LHCN-M2 (cell line): ENCODE measurements at places on chromosomes 3 and 15.

- no peak for DNase-seq
Measured at GRCh38 chr15:97654481-97655076, 305.9 kb upstream of the ARRDC4 start.

- no peak for DNase-seq
Measured at GRCh38 chr3:34865346-34865745, 774.0 kb upstream of the ARPP21 start.

GRCh38 chr3:126524429-126524988 is 554 bp downstream of the CHST13 start:
- DNase-seq, result no peak

GRCh38 chr3:56467801-56468183 is 475 bp downstream of the ERC2 start:
- no peak for DNase-seq

GRCh38 chr3:30181581-30181980 is 424.8 kb upstream of the TGFBR2 start:
- no peak for DNase-seq

DNA sequence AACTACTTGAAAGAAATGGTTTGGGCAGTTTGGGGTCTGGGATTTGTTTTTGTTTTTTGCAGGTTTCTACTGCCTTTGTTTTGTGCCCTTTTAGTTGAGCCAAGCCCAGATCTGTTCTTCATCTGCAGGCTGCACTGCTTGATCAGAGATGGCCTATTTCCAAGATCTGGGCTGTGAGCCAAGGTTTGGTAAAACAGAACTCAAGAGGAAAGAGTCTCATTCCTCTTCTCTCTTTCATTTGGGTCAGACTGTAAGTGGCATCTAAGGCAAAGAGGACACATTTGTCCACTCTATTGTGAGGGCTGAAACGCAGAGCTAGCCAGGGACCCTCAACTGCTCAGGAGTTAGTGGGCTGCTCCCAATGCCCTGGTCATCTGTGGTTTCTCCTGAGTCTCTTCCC is 104.4 kb upstream of the UBE3A start:
- DNase-seq, result peak; percentile 80

- peak; percentile 56 for DNase-seq
Measured at GRCh38 chr15:77457905-77458265, 37.2 kb downstream of the HMG20A start.

GRCh38 chr3:39550354-39551051 is 83.0 kb downstream of the MOBP start:
- no peak for DNase-seq

GRCh38 chr15:83999396-84000135 is 236.0 kb upstream of the GOLGA6L4 start:
- peak; percentile 48 for DNase-seq

DNA sequence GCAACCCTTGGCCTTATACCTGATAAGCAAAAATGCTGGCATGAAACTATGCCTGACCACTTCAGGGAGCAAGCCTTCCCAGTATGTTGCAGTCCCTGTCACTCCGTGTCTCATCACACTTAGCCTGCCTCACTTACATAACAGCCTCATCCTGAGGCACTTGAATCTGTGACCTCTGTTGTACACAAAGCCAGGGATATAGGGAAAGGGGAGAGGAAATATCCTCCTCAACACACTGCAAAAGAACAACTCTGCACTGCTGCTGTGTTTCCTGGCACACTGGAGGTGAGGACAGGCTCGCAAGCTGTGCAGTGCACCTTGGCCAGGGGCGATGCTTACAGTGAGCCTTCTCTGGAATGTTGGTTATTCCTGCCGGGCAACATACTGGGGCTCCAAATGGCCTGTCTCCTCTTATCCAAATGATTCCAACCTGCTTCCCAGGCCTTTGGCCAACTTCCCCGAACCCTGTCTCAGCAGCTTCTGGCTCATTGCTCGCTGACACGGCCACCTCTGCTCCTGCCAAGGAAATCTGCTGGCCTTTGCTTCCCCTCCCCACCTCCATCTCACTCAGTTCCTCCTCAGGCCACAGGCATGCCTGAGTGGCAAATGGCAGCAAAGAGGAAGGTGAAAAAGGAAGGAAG is 109.2 kb downstream of the CD47 start:
- DNase-seq, result no peak

DNA sequence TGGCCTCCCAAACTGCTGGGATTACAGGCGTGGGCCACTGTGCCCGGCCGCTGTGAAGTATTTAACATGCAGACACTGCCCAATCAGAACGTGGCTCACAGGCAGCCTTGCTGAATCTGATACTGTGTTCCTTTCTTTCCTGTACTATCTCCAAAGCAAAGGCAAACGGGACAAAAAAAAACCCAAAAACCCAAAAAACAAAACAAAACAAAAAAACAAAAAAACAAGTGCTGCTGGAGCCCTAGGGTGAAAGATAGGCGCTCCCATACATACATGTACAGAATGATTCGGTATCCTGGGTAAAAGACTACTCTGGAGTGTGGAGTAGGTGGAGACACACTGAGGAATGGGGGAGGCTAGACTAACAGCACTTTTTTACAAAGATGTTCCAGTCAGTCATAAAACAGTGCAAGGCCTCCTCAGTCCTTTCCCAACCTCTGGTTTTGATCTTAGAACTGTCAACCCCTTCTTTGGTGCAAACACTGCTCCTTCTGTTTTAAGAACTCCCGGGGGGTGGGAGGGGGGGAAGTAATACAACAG is 7.7 kb upstream of the MAP1A start:
- DNase-seq, result peak; percentile 61

- DNase-seq, result no peak
Measured at GRCh38 chr3:67389176-67389575, 265.2 kb downstream of the SUCLG2 start.

- no peak for DNase-seq
Measured at GRCh38 chr3:97687734-97688133, 76.8 kb upstream of the ARL6 start.

- DNase-seq, result no peak
Measured at GRCh38 chr3:9293076-9293475, 43.6 kb upstream of the SRGAP3 start.

DNA sequence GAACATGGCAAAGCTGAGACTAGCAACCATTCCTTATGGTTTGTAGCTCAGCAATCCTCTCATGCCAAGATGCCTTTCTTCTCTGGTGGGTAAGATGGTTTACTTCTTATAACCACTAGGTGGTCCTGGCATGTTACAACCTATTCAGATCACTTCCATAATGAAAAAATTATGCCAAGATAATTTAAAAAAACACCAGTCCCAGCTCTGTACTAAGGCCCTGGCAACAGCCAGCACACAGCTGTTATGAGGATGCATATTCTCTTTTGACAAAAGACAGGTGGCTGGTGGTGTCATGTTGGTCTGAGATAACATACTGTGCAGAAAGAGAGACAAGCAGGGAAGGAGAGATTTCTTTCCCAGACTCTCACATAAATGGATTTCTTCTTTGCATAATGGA is 65.7 kb upstream of the FRMD4B start:
- peak; percentile 61 for DNase-seq

GRCh38 chr3:88114878-88115549 is 34.7 kb upstream of the C3orf38 start:
- no peak for DNase-seq

- DNase-seq, result peak; percentile 17
Measured at GRCh38 chr15:42215913-42216829, 8.1 kb upstream of the VPS39 start.

- peak; percentile 8 for DNase-seq
Measured at GRCh38 chr3:190644766-190645165, 130.9 kb downstream of the IL1RAP start.

- no peak for DNase-seq
Measured at GRCh38 chr3:148742118-148742517, 44.4 kb downstream of the AGTR1 start.

DNA sequence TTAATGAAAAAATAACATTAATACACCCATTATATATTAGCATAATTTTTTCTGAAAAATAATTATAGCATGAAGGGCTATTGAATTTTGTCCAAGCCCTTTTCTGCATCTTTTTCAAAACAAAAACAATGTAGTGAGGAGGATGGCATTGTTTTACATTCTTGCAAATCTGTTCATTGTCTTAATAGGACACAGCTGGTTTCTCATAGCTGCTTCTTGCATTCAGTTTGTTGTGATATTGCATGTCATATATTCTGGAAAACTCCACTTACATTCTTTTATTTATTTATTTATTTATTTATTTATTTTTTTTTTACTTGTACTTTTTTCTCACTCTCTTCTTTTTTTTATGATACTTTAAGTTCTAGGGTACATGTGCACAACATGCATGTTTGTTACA is 107.4 kb downstream of the NR1D2 start:
- no peak for DNase-seq

GRCh38 chr3:155648013-155648591 is 96.8 kb downstream of the PLCH1 start:
- DNase-seq, result no peak

GRCh38 chr3:81302045-81302444 is 459.4 kb downstream of the GBE1 start:
- peak; percentile 26 for DNase-seq

DNA sequence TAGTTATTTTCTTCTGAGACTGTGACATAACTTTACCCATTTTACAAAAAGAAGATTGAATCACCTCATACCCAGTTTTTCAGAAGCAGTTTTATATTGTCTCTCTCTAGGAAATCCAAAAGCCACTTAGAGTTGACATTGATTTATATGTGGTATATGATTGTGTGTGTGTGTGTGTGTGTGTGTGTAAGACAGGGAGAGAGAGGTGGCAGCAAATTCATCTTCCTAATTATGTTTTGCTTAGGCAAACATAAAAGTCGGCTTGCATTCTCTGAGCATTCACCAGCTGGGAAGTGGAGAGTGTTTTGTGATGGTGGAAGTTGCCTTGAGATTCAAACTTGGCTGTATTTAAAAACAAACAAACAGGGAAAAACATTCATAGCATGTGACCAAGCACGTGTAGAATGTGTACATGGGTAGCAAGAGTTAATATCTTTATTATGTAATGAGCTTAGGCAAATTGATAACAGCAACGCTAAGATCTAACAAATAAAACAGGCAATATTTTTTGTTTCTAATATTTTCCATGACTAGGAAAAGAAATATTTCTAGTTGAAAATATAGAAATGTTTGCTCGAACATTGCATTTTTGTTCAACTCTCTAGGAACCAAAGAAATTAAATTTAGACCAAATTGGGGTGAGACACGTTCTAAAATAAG is 64.4 kb upstream of the IGF1R start:
- no peak for DNase-seq

DNA sequence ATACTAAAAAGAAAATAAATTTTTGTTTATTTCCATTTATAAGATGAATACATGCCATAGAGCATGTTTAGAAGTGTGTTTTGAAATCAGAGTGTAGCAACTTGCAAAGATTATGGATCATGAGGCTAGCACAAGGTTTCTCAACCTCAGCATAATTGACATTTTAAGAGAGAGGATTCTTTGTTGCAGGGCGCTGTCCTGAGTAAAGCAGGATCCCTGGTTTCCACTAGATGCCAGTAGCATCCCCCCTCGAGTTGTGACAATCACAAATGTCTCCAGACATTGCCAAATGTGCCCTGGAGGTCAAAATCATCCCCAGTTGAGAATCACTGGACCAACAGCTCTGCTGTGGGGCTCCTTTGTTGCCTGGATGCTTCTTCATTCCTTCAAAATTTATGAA is 128.5 kb upstream of the RBMS3 start:
- DNase-seq, result peak; percentile 19

DNA sequence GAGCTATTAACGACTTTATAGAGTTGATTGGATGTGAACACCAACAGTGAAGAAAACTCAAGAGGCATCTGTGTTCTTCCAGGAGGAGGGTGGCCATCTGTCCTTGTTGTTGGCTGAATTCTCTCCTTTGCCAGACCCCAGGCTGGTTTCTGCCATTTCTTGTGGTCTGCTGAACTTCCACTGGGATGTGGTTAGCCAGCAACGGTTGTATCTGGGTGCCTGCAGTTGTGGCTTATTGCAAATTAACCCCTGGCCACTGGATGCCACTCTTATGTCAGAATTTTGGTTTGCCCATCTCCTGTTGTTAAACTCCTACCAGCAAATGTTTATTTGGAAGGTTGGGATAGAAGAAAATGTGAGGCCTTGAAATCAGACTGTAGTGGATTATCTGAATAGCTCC is 163.6 kb upstream of the TBC1D5 start:
- DNase-seq, result peak; percentile 12

DNA sequence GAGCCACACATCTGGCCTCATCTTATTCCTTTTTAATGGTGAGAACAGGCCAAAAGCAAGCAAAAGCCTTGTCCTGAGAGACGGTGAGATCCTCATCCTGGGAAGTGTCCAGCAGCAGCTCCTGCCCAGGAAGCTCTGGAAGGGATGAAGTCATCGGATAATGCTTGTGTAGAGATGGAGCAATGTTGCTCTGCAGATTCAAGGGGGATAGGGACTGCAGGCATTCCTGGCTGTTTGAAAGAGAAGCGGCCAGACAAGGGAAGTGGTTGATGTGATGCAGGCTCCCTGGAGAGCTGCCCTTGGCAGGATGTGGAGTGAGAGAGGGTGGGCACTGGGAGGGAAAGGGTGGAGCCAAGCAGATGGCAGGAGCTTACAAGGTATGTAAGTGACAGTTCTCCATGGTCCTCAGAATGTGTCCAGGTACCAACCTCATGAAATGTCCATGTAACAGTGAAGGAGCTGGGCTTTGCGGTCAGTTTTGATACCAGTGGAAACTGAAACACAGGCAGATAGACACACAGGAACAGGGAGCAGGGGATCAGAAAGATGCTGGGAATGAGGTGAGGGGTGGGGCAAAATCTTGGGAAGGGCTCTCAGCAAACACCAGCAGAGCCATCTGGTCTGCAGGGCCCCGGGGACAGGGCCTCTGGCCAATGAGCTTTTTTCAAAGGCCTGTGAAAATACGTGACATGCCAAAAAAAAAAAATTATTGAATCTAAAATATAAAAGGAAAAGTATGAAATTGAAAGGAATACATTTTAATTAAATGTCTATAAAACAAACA is 32.2 kb upstream of the LACTB start:
- peak; percentile 91 for DNase-seq

- peak; percentile 63 for DNase-seq
Measured at GRCh38 chr3:172607305-172608121, 84.3 kb upstream of the TNFSF10 start.

GRCh38 chr3:185084402-185084801 is 68.5 kb downstream of the C3orf70 start:
- DNase-seq, result no peak

GRCh38 chr3:39294446-39295183 is 14.8 kb upstream of the CX3CR1 start:
- DNase-seq, result no peak

DNA sequence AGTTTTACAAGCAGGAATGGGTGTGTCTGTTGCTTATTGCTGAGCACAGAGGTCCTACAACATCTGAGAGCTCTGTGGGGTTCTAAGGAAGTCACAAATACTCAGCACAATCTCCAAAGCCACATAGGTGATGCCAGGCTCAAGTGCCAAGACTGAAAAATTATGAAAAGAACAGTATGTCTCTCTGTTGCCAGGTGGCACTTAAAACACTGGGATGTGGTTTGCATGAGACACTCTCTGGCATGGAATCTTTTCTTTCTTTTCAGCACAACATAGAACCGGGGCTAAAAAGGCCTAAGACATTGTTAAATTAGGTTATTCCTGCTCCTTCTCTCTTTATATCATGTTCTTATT is 127.3 kb upstream of the PRICKLE2 start:
- peak; percentile 61 for DNase-seq
